Stimulated activated naive CD4-positive, alpha-beta T cell treated with Interleukin-2 at 50 U/mL for 16 hours (primary cell): ENCODE measurements at places on chromosomes 2 and 18.
A peak's percentile ranks its signal among the peaks of the same experiment; 100 is the strongest.

GRCh38 chr2:86213699-86214502 is 14.6 kb downstream of the MRPL35 start:
- DNase-seq = no peak

DNA sequence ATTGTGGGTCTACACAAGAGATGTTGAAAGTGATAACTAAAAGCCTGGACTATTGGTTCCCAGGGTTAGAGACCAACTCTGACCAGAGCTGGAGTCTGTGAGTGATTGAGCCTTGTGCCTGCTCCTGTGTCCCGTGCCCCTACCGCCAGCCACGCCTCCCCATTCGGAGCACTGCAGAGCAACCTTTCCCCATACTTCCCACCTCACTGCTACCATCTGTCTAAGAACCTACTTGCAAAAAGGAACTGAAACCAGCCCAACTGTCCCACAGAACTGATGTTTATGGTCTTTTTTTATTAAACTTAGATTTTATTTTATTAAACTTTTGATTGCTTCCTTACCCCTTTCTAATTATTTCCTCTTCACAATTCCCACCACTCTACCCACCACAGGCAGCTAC is 300.3 kb upstream of the MGAT5 start:
- no peak for DNase-seq

DNA sequence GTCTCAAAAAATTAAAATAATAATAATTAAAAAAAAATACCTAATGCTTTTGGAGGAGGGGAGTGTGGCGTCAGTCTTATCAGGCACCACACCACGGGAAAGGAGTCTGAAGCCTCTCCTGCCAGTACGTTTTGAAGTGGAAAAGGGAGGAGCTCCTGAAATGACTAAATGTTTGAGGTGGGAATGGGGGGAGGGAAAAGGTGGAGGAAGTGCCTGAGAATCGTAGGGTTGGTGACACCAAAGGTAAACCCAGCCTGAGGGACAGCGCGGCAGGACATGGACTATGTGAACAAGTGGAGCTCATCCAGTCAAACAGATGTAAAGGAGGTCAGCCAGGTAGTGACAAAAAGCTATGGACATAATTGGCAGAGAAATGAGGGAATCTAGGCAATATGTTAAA is 42.2 kb upstream of the EPHA4 start:
- no peak for DNase-seq

- no peak for DNase-seq
Measured at GRCh38 chr2:160909781-160910242, 250.4 kb upstream of the TANK start.

DNA sequence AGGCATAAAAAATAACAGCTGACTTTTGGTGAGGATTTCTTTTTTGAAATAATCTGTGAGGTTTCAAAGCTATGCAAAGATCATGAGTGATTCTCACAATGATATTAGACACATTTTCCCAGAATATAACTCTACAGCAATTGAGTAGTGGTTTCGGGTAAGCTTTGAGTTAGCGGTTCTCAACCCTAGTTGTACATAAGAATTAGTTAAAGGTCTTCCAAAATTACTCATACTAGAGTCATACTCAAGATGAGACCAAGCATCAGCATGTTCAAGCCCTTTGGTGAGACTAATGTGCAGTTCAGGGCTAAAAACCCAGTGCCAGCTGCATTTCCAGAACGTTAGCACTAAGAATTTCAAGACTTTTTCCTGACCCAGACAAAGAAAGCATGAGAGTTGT is 31.1 kb downstream of the DSG4 start:
- DNase-seq = no peak

DNA sequence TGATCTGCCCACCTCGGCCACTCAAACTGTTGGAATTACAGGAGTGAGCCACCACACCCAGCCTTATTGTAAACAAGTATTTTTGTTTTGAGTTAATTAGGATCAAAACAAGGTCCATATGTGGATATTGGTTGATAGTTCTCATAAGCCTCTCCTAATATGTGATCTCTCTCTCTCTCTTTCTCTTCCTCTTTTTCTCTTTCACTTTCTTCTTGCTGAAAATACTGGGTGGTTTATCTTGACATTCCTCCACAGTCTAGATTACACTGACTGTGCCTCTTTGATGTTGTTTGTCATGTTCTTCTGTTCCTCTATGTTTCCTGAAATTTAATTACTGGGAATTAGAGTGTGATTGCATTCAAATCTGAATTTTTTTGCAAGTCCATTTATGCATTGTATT is 547.5 kb upstream of the NRXN1 start:
- DNase-seq = no peak

DNA sequence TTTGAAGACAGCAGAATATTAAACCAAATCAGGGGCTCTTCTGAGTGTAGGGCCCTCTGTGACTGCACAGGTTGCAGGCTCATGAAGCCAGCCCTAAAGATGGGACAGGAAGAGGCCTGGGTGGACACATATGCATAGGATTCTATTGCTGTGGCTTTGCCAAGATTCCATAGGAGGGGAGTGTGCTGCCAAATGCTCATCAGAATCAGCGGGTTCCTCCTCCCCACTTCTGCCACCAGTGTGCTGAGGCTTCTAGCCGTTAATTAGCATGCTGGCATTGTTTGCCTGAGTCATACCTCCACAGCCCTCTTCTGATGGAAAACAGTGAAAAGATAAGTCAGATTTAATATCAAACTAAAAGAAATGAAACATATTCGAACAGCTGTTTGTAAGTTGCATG is 103.9 kb upstream of the TMEFF2 start:
- DNase-seq = no peak

DNA sequence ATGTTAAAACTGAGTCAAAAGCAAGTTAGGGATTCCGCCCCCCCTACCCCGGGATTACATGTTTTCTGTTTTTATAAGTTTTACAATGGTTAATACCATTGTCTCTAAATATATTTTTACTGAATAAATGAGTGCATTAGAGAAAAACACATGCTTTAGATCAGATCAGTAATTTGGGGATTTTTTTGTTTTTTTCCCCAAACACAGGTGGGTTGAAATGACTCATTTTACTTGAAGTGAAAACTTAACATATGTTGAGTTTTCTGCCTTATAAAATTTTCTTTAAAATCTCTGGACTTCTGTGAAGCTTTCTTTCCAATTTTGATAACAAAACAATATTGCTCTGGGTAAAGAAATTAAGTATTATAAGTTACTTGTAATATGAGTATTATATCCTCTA is 114.4 kb downstream of the AGPS start:
- no peak for DNase-seq

GRCh38 chr2:173149491-173149890 is 73.8 kb downstream of the MAP3K20 start:
- peak; percentile 52 for DNase-seq

DNA sequence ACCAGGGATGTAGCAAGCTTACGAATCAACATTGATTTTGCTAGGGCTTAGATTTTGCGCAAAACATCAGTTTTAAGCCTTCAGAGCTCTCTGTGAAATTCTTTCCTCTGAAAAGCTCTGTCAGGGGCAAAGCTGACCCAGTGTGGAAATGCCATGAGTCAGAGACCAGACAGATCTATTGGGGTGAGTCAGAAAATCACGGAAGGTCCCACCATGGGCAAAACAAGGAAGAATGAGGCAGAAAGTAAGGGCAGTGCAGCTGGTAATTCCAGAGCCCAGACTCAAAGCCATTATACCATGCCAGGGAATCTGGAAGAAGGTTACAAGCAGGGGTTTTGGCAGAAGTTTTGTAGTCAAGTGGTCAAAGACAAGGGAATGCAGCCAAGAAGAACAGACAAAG is 256.6 kb upstream of the CTAGE1 start:
- DNase-seq = no peak

GRCh38 chr2:31049916-31050588 is 88.2 kb downstream of the GALNT14 start:
- no peak for DNase-seq

DNA sequence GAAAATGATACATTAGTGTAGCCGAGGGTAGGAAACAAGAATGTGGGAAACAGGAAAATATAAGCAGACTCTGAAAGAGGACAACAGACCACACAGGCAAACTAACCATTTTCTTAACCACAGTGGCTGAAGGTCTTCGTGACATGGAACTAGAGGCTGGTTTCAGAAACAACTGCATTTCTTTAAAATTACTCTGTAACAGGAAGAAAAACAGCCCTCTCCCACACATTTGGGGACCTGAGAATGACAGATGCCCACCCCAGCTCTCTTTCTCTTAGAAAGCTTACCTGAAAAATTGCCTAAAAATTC is 13.8 kb upstream of the SLC25A52 start:
- DNase-seq = no peak

GRCh38 chr2:45821558-45822271 is 170.2 kb downstream of the PRKCE start:
- DNase-seq = no peak

GRCh38 chr18:13868501-13869271 is 44.7 kb downstream of the MC5R start:
- no peak for DNase-seq

GRCh38 chr18:49547701-49548100 is 14.2 kb upstream of the LIPG start:
- DNase-seq = no peak

- DNase-seq = no peak
Measured at GRCh38 chr2:28346587-28346986, 46.1 kb upstream of the FOSL2 start.

DNA sequence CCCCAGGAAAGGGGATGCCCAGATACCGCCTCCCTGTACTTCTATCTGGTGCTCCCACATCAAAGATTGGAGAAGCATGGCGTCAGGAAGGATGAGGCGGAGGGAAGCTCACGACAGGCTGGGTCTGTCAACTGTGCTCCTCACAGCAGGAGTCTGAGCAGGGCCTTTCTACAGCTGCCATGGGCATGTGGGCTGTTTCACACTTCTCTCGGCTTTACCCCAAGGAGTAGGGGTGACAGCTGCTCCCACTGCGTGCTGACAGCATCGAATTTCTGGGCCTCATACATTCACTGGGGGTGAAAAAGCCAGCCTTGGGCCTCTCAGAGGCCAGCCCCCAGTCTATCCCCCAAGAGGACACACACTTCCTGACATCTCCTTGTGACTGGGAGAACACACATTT is 21.1 kb downstream of the NEURL3 start:
- DNase-seq = no peak
